Activated CD4-positive, alpha-beta T cell treated with anti-CD3 and anti-CD28 coated beads for 36 hours (primary cell): ENCODE measurements at places on chromosomes 2 and 18.
A peak's percentile ranks its signal among the peaks of the same experiment; 100 is the strongest.

DNA sequence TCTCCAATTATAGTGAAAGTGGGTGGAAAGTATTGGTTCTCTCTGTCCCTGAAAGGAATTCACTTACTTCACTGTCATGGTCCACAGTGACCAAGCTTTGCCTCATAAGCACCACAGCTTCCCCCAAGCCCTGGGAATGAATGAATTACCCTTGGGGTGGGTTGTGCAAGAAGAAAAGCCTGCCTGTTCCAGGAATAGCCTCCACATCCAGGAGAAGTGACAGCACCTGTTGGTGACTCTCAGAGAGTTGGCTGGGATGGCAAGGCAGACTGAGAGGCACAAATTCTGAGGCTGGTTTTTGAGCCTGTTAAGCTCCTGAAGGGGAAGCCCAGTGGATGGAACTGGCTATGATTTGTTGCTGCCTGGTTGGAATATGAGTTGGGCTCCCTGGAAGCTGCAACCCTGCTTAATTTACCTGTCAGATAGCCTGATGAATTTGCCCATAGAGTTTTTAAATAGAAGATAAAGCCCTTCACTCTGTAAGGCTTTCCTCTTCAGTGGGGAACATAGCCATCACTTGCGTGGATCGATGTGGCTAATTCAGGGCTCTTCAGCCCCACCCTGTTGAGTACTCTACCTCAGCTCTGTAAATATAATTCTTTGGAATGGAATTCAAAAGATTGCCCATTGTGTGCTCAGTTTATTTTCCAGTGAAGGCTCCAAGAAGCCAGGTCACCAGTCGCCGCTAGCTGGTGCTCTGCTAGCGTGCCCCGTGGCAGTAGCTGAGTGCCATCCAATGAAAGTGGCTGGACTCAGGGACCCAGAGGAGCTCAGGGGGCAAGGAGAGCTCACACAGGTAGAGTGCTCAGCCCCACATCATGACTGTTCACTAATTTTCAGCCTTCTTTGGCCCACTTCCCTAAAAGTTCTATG is 479.3 kb downstream of the IRS1 start:
- no peak for DNase-seq

DNA sequence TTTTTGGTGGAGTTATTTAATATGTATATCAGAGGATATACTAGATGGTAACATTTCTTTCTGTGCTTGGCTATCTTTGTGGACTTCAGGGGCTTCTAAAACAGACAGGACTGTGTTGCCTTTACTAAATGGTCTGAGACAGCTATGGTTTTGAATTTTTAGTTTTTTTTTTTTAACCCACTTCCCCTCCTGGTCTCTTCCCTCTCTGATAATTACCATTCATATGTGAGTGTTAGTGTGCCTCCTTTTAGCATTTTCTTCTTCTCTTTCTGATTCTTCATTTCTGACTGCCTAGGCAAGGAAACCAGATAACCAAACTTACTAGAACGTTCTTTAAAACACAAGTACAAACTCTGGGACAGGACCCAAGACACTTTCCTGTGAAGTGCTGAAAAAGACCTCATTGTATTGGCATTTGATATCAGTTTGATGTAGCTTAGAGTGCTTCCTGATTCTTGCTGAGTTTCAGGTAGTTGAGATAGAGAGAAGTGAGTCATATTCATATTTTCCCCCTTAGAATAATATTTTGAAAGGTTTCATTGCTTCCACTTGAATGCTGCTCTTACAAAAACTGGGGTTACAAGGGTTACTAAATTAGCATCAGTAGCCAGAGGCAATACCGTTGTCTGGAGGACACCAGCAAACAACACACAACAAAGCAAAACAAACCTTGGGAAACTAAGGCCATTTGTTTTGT is 52.7 kb downstream of the SMAD4 start:
- DNase-seq = no peak

- DNase-seq = peak; percentile 85
These were observed 259.7 kb downstream of the LPIN1 start for GRCh38 chr2:12005886-12006681.

DNA sequence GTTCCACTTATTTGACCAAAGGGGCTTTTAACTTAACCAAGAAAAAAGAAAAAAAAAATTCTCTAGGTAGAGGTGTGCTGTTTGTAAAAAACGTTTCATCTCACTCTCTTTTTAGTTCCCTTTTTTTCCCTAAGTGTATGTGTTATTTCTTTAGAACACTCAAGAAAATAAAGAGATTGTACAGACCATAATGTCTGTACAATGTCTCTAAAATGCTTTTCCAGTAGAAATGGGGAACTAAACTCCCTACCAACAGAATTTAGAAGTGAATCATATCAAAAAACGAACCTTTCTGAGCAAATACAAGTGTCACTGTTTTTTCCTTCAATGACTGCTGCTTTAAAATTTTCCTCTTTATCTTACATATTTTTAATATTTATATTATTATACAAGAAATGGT is 72.0 kb downstream of the CDH7 start:
- no peak for DNase-seq

DNA sequence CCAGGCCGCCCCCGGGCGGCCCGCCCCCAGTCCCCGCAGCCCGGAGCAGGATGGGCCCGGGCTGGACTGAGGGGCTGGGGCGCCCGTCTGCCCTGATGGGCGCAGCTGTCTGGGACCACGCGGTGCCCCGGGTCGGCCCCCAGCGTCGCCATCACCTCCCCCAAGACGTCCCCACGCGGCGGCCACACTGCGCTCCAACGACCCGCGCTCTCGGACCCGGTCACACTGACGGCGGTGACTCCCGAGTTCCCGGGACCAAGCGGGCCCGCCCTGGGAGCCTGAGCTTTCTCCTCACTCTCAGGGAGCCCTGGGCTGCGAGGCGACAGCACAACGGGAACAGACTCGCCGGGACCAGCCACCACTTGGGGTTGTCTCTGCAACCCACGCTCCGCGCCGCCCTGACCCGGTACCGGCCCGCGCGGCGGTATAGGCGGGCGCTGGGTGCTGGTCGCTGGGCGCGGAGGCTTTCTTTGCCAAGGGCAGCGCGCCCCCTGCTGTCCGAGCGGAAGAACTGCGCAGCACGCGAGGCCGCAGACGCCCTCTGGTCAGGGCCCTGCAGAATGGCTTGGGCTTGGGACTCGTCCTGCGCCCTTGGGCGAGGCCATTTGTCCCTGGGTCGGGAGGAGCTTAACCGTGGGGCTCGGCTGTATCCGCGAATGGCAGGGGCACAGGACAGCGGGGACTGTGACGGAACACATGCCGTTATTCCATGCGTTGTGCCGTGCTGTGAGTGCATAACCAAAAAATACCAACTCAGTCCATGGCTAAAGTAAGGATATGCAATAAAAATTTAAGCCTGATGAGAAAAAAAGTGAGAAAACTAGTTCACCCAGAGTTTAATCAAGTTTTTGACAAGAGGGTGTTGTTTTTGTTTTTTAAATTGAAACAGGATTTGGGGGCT is 54.8 kb upstream of the ANKRD62 start:
- DNase-seq = peak; percentile 85

- no peak for DNase-seq
These were observed 33.7 kb upstream of the APCDD1 start for GRCh38 chr18:10420561-10421352.

GRCh38 chr18:22928339-22928738 is 4.8 kb upstream of the RBBP8 start:
- DNase-seq = no peak

GRCh38 chr2:178632729-178633128 is 152.5 kb downstream of the PLEKHA3 start:
- no peak for DNase-seq

- no peak for DNase-seq
These were observed at the start of gene TXNDC2 for GRCh38 chr18:9885170-9886004. TSS of gene TXNDC2 (plus strand) at chr18:9885973. CDS start at chr18:9886681, 708 bp downstream.

- DNase-seq = no peak
These were observed 16.3 kb upstream of the SNED1 start for GRCh38 chr2:240981871-240982800.

DNA sequence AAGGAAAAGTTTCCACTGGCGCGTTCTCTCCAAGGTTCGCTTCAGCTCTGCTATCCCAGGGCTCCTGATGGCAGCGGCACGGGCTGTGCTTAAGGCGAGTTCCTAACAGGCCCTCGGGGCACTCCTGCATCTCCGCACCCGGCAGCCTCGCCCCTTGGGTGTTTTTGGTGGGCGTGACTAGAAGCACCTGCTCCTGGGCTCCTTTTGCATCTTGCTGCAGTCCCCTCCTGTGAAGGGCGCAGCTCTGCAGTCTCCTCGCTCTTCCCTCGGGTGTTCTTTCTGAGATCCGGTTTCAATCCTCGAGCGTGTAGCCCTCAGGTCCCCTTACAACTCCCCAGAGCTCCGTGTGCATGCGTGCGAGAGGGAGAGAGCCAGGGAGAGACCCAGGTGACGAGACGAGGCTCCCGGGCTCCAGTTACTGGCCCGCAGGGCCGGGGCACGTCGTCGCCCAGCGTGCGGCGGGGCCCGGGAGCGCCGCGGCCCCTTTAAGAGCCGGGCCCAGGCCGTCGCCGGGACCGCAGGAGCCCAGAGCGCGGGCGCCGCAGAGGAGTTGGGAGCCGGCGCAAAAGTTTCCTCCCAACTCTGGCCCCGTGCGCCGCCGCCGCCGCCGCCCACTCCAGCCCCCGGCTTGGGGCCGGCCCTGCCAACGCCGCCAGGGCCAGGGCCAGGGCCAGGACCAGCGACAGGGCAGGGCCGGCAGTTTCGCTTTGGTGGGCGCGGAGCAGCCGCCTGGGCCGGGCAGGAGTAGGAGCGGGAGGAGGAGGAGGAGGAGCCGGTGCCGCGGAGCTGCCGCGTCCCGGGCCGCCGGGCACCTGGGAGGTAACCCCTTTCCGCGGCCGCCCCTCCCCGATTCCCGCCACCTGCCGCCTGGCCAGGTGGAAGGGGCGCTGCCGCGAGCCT is at the start of gene PARD3B:
Gene PARD3B (plus strand): TSS at position 515 of the 900 bp plus-strand sequence. CDS start 525 bp downstream, outside the sequence.
- peak; percentile 56 for DNase-seq

GRCh38 chr18:49621717-49622351 is 60.0 kb downstream of the LIPG start:
- DNase-seq = no peak

- DNase-seq = no peak
These were observed 241.4 kb upstream of the FBXO11 start for GRCh38 chr2:48147719-48148118.

DNA sequence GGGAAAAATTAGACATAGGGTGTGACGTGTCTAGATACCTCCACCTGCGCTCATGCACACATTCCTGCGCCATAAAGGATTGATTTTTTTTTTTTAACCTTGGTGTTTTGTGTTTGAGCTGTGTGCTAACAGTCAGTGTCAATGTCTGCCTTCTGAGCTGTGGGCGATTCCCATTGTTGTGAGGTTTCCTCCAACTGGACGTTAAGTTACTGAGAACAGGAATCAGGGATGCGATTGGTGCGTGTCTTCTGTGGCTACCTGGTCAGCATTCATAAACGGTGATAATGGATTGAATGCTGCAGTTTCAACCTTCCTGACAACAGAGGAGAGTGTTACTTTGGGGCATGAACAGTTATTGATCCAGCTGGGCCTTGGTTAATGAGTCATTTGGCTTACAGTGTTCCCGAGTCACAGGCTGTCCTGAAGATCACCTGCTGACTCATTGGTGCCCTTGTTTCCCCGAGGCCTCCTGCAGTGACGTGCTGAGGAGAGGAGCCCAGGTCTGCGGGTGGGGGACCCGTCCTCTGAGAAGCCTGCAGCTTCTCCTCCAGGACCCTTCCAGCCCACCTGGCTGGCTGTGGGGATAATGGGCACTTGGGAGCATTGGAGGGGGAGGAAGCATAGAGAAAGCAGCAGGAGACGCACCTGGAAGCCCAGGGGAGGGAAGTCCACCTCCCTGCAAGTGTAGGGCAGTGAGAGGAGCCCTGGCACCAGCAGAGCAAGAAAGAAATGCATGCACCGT is 25.8 kb upstream of the CABYR start:
- peak; percentile 17 for DNase-seq

GRCh38 chr2:54176577-54176976 is 61.2 kb downstream of the ACYP2 start:
- DNase-seq = peak; percentile 27

DNA sequence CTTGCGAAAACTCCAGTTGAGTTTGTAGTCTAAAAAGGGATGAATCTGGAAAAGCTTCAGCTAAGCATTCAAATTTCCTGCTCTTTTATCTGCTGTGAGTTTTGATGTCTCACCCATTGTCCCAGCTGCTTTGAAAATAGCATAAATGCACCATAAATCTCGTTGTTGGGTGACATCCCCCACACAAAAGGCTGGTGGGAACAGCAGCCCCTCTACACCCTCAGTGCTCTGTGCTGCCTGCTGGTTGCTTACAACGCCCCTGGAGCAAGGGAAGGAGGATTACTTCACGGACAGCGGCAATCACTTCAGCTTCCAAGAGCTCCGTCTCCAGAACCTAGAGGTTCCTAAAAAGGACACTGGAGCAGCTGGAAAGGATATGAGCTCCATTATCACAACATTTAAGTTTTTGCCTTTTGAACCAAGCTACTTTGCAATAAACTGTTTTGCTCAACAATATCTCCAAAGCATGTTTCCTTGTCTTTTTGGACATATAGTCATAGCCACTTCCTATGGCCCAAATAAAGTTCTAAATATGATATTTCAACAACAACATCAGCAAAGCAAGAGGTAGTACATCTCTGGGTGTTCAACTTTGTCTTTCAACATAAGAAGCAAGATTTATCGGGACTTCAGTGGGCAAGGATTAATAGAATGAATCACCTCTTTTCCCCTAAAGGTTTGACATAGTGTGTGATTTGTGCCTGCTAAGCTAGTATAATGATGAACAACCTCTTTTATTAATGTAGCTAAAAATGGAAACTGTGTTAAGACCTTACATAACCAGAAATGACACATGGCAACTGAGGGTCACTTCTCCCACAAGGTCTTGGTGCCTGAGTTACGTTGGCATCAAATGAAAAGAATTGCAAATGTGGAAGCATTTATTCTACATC is 413.5 kb downstream of the TXNL1 start:
- no peak for DNase-seq

- DNase-seq = peak; percentile 55
These were observed 136.0 kb downstream of the INSIG2 start for GRCh38 chr2:118223992-118224894.

DNA sequence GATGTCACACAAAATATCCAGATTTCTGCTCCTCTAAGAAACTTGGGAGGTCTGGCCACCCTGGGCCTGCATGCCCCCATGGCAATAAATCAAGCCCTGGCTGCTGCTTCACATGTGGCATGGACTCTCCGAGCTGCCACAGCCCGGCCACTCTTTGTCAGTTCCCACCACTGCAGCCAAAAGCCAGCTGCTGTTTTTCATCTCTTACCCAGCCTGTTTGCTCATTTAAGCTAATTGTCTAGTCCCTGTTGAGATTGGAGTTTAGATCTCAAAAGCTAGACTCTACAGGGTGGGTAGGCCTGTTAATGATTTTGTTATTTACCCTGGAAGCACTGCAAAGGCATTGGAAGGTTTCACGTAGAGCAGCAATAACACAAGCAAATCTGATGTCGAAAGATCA is 20.9 kb upstream of the ANXA4 start:
- no peak for DNase-seq

DNA sequence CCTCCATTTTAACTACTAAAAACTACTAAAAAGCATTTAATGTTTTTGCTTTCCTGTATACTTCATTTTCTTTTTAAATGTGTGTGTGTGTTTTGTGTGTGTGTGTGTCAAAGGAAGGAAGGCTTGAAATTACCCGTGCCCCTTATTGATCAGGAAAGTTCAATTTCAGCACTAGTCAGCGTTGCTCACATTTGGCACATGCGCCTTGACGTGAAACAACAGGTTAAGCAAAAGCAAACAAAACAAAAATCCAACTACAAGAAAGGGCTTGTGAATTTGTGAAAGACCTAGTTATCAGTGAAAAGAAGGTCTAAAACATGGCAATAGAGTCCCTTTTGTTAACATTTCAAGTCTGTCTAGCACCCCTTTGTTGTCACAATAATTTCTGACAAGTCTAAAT is 72.5 kb downstream of the KCNH7 start:
- DNase-seq = no peak
